ENCODE measurements at places on chromosomes 13 and 19. TPM values are rescaled to one million over a fixed set of nuclear protein-coding genes. Genes with fewer than 3 reads are reported as not detected.

- no peak for DNase-seq
These were observed 3.2 kb downstream of the MAP2K2 start for GRCh38 chr19:4120559-4121272.

GRCh38 chr13:38664906-38665305 lies 22.0 kb upstream of the FREM2 start:
- DNase-seq = no peak

DNA sequence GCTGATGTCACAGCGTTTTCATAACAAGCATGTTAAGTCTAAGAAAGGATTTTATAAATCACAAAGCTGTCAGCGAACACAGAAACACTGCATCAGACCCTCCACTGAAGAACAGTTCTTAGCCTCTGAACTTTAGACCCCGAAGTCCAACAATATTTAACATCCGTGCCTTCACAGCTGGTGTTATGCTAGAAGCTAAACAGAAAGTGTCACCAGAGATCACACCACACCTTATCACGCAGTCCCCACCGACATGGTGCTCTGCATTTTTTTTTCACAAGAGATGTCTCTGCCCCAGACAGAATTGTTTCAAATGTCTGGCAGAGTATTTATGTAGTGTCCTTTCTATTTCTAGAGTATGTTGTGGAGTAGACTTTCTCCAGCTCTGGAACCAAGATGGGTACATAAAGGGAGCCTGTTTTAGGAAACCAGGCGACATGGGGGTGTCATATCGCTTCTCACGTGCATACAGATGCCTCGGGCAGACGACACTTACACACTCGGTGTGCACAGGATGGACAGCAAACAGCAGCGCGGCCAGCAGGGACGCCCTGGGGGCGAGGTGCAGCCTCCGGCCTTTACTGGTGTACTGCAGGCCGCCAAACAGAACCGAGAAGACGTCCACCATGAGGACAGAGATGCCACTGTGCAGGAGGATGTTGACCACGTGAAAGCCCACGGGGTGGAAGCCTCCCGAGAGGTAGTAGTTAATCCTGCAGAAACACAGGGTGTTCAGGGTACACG lies 12.0 kb downstream of the TMTC4 start:
- DNase-seq = no peak

Gene ZNF763
- 1.6 TPM for polyA plus RNA-seq

Gene BAX
- 159 TPM for polyA plus RNA-seq

Gene GPR183
- polyA plus RNA-seq = 0.31 TPM

Gene CD177
- polyA plus RNA-seq = 1.1 TPM

Gene SULT2B1
- not detected for polyA plus RNA-seq

Gene ENOX1
- 2.1 TPM for polyA plus RNA-seq

Gene PEG3
- polyA plus RNA-seq = 0.04 TPM

Measured in BJ (cell line).